ENCODE measurements at places on chromosomes 7 and 10.

GRCh38 chr10:116444527-116445142 is 17.0 kb downstream of the PNLIPRP3 start:
- no peak for DNase-seq

DNA sequence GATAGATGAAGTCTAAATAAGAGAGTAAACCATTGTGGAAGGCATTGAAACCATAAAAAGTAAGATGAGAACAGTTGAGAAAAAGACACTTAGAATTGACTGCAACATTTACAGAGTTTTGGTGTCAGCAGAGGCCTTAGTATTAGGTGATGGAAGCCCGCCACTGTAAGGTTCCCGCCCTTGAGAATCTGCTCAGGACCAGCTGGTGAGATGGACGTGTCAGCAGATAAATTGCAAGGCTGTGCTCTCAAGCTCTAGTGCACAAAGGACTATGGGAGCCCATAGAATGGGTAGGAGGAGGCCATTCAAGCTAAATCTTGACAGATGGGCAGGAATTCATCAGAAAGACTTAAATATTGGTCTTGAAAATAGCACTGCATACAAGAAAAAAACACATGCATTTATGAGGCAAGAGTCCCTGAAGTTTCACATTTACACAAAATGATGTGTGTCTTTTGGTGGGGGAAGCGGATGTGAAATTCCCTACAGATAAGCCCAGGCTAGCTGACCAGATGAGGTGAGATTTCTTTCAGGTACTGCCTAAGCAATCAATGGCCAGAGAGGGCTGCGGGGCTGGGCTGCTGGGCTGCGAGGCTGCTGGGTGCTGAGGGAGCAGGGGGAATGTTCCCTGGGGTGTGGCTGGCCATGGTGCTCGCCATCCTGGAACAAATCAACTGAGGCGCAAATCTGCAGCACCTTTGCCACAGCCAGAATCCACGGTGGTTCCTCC is 42.5 kb downstream of the SYPL1 start:
- no peak for DNase-seq

DNA sequence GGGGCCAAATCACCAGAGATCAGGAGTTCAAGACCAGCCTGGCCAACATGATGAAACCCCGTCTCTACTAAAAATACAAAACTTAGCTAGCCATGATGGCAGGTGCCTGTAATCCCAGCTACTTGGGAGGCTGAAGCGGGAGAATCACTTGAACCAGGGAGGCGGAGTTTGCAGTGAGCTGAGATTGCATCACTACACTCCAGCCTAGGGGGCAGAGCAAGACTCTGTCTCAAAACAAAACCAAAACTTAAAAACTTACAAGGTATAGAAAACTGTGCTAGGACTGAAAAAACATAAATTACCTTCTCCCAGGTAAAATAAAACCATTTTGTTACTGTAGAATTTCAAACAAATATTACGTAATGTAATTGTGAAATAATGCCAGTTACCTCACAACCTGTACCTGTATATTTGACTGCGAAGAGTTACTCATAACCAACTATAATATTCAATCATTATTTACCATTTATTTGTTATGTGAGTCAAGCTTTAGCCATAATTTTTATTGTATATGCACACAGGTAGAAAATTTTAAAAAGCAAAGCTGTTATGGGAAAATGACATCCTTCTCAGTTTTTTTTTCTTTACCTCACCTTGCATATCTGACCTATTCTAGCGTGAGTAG is 180.9 kb downstream of the SEMA3A start:
- no peak for DNase-seq

DNA sequence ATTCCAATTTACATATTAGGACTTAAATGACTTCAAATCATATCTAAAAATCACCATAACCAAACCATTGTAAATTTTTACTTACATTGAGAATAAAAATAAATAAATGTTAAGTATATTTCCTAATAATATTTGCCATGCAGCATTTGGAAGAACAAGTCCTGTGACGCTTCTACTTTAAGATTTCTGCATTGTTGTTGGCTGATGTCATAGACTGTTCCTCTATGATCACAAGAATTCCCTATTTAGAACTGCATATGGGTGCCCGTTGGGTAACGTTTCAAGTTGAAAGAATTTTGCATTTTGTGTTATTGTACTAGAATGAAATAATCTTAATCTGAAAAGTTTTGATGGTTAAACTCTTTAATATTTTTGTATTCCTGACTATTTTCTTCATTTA is 5.1 kb upstream of the ITGB1 start:
- no peak for DNase-seq

DNA sequence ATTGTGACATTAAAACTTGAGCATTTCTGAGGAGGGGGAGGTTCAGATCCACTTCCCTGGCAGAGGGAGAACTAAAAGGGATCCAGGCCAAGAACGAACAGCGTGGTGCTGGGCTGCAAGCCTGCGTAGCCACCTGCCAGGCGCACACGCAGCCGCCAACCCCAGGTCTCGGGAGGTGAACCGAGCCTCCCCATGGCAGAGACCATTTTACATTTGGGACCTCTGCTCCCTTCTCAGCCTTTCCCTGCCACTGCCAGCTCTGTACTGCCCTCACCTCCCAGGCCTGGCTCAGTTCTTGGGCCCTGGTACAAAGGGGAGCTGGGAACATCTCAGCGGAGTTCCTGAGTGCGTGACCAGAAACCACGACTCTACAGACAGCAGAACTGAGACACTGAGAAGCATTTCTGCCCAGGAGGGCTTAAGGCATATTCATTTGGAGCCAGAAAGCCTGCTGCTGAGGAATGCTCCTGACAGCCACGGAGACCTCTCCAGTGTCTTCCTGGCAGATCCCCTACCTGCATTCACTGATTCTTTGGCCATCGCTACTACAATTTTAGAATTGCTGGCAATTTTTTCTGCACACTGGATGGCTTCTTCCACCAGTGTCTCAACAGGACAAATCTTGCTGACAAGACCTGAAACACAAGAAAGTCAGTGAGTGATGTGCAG is 7.6 kb downstream of the ECHS1 start:
- DNase-seq, result no peak

GRCh38 chr10:96610817-96611216 is 24.0 kb upstream of the TM9SF3 start:
- DNase-seq, result no peak

- no peak for DNase-seq
Observed at GRCh38 chr7:84039432-84039831, 155.2 kb downstream of the SEMA3A start.

Measured in KG1 (cell line).